ENCODE measurements at places on chromosomes 4 and X.

- no peak for DNase-seq
Measured at GRCh38 chr4:13092702-13093101, 391.4 kb downstream of the RAB28 start.

DNA sequence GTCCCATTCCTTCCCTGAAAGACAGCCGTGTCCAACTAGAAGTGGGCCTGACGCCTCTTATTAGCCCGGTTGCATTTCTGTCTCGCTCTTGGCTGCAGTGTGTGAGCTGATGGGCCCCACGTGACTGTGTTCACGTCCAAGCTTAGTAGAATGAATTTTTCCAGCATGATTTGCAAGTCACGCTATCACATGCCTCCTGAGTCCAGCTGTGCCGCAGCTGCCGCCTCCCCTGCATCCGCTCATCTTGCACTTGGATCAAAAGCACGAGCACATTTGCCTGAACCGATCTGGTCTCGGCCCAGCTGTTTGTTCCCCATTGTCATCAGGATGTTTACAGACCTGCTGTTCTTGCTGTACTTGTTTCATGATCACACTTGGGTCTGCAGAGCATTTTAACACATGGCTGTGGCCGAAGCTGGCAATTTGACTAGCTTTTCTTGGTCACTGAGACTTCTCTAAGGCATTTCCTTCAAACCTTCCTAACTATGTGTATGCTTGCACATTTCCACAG lies 126.5 kb downstream of the KIT start:
- DNase-seq: no peak

- no peak for DNase-seq
Measured at GRCh38 chrX:74132280-74132679, 171.7 kb upstream of the ZCCHC13 start.

- DNase-seq: no peak
Measured at GRCh38 chr4:157204634-157205244, 15.8 kb upstream of the GRIA2 start.

- DNase-seq: no peak
Measured at GRCh38 chrX:20672476-20672875, 405.8 kb upstream of the RPS6KA3 start.

DNA sequence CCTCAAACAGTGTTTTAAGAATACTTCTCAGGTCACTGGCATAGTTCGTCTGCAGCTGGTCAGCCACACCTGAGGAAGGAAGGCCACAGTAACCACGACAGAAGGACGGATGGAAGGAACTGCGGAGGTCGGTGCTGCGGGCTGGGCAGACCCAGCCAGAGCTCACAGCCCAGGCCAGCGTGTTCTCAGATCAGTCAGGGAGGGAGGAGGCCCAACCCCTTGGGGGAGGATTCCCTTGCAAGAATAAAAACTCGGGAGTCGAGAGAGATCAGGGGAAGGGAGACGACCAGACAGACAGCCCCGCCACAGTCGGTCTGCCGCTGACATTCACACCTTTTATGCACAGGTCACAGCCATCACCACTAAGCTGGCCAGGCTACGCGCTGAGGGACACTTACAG lies 11.3 kb upstream of the MXD4 start:
- DNase-seq: no peak

- DNase-seq: no peak
Measured at GRCh38 chrX:39165185-39165584, 363.9 kb downstream of the MID1IP1 start.

- no peak for DNase-seq
Measured at GRCh38 chr4:109945056-109945455, 32.4 kb downstream of the EGF start.

GRCh38 chrX:44674906-44675305 lies 132.2 kb upstream of the FUNDC1 start:
- no peak for DNase-seq

DNA sequence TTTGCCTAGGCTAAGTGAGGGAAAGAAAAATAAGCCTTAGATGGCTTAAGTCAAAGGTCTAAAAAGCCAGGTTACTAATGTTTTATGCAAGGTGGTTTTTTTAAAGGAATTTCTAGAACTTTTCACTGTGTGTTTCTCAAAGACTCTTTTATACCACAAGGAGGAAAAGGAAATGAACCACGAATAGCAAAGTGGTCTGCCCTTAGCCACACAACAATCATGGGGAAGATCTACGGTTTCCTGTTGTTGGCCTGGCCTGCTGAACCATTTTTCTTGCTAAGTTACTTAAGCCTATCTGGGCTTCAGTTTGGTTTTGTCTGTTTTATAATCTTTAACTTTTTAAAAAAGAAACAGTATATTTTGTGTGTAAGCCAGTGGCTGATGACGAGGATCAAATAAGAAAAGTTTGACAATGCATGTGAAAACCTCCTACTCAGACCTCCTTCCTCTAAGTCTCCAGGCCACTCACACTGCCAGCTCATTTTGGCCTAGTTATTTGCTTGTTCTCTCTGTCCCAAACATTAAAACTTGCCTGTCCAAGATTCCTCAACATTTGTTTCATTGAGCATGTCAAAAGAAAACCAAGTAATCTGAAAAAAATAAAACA lies 56.7 kb upstream of the COL25A1 start:
- no peak for DNase-seq

DNA sequence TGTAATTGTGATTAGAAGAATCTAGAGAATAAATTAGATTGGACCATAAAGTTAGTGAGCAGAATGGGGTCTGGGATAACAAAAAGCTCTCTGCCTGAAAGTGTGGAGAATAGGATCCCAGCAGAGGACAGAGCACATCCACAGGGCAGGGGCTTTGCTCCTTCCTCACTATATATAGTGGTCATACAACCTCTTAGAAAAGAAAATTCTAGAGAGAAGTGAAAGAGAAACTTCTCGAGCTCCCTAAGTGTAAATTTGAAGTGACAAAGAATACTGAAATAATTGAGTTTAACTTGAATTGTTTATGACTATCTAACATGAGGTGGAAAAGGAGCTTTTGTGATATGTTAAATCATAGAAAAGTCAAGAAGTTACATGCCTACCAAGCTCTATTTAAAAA lies 14.9 kb downstream of the ADAM29 start:
- no peak for DNase-seq

DNA sequence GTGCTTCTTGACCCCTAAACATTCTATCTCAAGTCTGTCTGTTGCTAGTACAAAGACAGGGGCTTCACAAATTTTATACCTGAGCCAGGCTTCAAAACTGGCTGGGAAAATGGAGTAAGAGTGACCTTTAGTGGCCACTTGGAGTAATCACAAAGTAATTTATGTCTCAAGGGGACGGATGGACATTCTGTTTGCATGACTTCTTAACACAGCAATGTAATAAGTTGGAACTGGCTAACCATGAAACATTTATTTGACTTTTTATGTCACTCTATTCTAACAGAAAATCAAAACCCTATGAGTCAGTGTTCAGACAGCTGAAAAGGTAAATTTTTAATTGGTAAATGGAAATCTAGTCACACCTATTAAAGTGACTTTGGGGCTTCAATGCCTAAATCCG lies 600.6 kb downstream of the ANKRD50 start:
- peak; percentile 24 for DNase-seq

DNA sequence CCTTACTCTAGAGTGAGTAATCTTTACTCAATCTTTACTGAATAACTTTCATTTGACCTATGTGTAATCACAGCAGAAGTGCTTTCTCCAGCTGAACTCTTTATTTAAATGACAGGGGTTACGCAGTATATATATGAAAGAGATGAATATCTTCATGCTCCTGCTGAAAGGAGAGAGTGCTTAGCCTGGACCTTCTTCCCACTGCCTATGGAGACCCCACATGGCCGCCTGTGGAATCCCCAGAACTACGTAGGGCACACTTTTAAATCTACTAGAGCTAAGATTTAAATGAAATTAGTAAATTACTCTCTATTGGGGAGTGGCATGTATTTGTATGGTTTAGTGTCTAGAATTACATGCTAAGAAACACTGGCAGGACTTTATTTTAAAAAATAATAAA lies 391.2 kb downstream of the ANKRD50 start:
- no peak for DNase-seq

DNA sequence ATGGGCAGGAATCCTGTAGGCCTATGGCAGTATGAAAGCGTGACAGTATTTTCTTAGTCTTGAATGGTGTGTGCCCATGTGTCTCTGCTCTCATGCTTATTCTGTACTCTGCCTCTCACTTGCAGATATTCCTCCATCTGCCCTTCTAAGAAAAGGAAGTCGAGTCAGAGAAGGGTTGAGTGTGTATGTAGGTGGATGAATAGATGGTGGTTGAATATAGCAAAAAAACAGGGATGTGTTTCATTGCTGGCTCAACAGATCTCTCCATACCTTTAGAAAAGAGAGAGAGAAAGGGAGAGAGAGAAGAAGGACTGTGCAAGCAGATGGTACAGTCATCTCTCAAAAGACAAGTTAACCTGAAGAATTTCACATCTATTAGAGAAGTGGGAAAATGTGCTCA lies 381.5 kb downstream of the FBXW7 start:
- DNase-seq: no peak

GRCh38 chr4:139691-140090 lies 15.4 kb downstream of the ZNF718 start:
- DNase-seq: no peak

- DNase-seq: peak; percentile 96
Measured at GRCh38 chr4:54233697-54234496, 4.8 kb downstream of the PDGFRA start.

GRCh38 chrX:141320801-141321200 lies 78.5 kb upstream of the SPANXC start:
- no peak for DNase-seq

DNA sequence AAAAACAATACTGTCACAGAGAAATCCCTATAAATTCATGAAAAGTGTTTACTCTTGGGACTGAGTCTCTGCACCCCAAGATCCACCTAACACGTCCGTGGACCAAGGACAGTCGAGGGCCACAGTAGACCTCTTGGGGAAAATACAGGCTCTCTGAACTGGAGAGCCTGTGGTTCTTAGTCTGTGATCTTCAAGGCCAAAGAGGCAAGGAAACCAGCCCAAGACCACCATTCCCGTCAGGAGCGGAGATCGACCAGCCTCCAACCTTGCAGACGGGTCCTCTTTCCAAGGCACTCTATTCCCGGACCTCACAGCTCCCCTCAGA lies 1.6 kb upstream of the APBB2 start:
- DNase-seq: no peak

GRCh38 chr4:59238212-59238611 lies 1961.9 kb upstream of the ADGRL3 start:
- DNase-seq: no peak

DNA sequence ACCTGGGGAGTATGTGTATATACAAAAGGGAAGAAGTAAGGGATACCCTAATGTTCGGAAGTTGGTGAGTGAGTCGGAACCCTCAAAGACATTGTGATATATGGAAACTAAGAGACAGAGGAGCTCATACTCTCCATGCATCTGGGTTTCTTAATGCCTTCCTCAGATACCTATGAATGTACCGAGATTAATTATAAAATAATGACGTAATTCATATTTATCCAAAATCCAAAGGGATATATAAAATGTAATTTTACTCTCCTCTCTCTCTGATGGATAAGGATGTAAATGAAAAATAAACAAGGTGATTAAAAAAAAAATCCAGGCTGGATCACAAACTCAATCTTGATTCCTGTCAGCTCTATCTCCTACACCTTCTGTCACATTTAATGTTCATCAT lies 275.9 kb upstream of the FAM241A start:
- no peak for DNase-seq

- DNase-seq: no peak
Measured at GRCh38 chrX:47311932-47312774, 58.2 kb upstream of the ZNF157 start.

- no peak for DNase-seq
Measured at GRCh38 chr4:24559032-24559821, 25.1 kb downstream of the DHX15 start.
